ENCODE measurements at places on chromosomes 3 and 15.

- no peak for DNase-seq
These were observed 599.5 kb downstream of the FHIT start for GRCh38 chr3:60651799-60652198.

DNA sequence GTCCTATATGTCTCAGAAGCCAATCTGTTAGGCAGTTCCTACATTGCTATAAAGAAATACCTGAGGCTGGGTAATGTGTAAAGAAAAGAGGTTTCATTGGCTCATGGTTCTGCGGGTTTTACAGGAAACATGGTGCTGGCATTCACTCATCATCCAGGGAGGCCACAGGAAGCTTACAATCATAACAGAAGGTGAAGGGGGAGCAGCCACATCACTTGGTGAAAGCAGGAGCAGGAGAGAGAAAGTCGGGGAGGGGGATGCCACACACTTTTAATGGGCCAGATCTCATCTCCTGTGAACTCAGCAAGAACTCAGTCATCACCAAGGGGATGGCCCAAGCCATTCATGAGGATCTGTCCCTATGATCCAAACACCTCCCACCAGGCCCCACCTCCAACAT is 9.1 kb downstream of the SLC49A4 start:
- DNase-seq = no peak

GRCh38 chr3:149751551-149751950 is 738 bp downstream of the COMMD2 start:
- no peak for DNase-seq

GRCh38 chr15:86624261-86625036 is 544.8 kb downstream of the AGBL1 start:
- peak; percentile 55 for DNase-seq

Measured in foreskin melanocyte (primary cell).